ENCODE measurements at places on chromosomes 7 and 10. TPM values are rescaled to one million over a fixed set of nuclear protein-coding genes. Genes with fewer than 3 reads are reported as not detected.
A peak's percentile ranks its signal among the peaks of the same experiment; 100 is the strongest.

GRCh38 chr7:22443370-22444180 lies 56.4 kb downstream of the STEAP1B start:
- no peak for ATAC-seq

DNA sequence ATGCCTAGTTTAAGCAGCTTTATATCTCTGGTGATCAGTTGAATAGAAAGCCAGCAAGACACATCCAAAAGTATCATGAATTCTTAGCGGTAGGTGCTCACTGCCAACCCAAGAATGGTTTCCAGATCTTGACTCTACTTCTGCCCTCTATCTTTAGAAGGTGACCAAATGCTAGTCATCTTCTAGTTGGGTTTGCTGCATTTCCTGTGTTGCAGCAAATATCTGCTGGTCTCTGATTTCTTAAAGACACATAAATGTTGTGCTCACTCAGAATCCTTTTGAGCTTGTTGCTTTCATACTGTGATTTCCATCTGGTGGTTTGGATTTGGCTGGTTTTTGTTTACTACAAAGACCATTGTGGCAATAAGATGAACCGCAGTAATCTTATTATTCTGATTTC lies 2.2 kb downstream of the CDC123 start:
- ATAC-seq, result no peak

DNA sequence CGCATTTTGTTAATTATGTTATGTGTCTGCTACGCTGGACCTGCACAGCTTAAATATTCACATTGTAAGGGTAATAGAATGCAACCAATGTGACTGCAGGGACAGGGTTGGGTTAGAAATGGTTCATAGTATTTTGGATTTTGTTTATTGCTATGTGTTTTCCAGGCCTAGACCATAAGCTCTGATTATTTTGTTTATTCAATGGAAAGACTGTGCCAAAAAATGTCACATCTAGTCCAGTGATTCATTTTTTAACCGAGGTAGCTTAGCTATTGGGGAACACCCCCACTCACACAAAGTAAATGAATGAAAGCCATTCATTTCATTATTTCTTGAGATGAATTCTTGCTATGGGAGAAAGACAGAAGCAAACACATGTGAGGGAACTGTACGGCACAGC lies 516.5 kb upstream of the ANKRD30A start:
- ATAC-seq, result no peak

GRCh38 chr10:101066146-101066895 lies 4.5 kb downstream of the KAZALD1 start:
- peak; percentile 71 for ATAC-seq

DNA sequence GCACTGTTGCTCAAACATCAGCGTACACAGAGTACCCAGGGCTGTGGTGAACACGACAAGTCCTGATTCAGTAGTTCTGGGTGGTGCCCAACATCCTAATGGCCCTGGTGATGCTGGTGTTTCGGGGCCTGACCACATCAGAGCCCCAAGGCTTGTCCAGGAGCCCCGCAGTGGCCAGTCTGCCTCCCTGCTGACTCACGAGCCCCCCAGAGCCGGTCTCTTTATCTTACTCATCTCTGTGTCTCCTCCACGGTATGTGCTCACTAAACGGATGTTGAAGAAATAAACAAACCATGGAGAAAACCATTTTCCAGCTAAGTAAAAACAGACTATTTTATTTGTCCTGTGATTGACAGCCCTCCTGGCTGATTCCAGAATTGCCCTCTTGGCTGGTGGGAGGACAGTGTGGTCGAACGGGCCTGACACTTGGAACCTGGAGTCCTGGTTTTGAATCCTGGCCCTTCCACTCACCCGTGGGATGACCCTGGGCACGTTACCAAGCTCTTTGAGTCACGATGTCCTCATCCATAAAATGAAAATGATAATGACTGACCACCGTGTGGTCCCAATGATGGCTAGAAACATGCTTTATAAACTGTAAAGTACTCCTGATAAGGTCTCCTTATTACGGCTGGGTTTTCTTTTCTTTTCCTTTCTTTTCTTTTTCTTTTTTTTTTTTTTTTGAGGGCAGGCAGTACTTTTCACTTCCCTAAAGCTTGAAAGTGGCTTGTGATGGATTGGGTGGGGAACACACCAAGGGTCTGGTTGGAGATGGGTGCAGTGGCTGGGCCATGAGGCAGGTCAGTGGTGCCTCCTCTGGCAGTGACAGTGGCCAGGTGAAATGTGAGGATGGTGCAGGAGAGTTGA lies 5.7 kb downstream of the HIP1 start:
- ATAC-seq, result no peak

GRCh38 chr10:88195841-88196240 lies 332.4 kb downstream of the PTEN start:
- no peak for ATAC-seq

- no peak for ATAC-seq
Measured at GRCh38 chr10:42654419-42654818, 16.0 kb upstream of the ZNF33B start.

DNA sequence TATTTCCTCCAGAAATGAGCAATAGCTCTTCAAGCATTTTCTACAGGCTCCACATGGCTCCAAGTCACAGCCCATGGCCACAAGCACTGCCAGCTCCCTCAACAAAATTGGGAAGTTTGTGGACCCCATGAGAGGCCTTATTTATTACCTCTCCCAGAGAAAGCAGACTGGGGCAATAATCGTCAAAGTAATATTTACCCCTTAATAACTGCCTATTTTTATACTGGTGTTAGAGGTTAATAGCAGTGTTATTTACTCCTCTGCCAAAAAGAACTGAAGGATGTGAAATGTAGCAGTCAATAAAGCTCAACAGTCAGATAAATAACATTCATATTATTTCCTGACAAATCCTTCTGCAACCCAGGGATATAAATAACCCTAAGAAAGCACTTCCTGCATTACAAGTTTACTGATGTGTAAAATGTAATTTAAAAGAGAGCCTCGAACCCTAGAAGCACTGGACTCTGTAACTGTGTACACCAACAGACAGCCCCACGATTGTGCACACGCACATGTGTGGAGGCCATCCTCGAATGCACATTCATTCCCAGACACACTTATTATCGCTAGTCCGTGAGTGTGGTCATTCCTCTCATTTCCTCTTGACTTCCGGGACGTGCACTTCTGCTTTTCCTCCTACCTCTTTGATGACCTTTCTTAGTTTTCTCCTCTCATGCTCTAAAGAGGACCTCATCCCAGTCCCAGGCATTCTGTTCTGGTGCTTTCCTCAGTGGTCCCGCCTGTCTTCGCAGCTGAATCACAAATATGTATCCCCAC lies 157.4 kb downstream of the EVX1 start:
- no peak for ATAC-seq

DNA sequence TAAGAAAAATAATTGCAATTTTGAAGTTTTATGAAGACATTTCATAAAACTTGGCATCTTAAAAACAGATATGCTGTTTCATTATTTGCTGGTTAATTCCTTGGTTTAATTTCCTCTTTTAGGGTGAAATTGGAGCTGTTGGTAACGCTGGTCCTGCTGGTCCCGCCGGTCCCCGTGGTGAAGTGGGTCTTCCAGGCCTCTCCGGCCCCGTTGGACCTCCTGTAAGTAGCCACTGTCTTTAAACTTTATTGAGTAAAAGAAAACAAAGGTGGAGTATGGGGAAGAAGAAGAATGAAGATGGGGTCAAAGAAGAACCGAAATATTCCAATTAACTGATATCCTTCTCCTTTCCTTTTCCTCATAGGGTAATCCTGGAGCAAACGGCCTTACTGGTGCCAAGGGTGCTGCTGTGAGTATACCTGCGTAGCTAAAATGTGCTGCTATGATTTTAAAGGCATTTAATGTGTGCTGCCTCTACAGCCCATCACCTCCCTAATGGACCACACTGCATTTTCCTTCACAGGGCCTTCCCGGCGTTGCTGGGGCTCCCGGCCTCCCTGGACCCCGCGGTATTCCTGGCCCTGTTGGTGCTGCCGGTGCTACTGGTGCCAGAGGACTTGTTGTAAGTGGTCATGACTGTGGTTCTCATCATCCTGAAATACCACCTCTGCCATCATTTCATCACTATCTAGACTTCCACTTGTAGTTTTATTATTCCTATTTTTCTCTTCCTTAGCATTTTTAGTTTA lies 14.7 kb downstream of the COL1A2 start:
- no peak for ATAC-seq

The COL26A1 gene
- total RNA-seq, result 1.3 TPM

The MOGAT3 gene
- 0.69 TPM for total RNA-seq

The FANK1 gene
- total RNA-seq, result 0.99 TPM

The KCNMA1 gene
- total RNA-seq, result 19.8 TPM

The STEAP4 gene
- 0.18 TPM for total RNA-seq
